Fibroblast of skin of back (primary cell): ENCODE measurements at places on chromosomes 2 and 18.
A peak's percentile ranks its signal among the peaks of the same experiment; 100 is the strongest.

- peak; percentile 78 for DNase-seq
Observed at GRCh38 chr2:15170070-15170775, 390.9 kb downstream of the NBAS start.

DNA sequence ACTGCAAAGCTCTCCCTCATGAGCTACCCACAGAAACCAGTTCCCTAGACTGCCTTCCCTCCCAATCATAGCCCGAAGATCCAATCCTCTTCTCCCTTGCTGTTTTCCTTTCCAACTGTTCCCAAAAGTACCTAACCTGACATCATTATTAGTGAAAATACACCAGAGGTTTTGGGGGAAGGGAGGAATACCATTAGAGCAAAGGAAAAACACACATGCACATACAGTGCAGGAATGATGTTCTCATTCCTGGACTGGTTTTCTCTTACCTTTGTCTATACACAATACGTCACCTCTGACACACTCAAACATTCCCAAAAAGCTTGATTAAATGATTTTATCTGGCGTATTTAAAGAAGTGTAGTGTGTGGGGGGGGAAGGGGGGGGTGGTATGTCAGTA, 46.2 kb downstream of the IKZF2 start:
- no peak for DNase-seq

GRCh38 chr18:23194155-23194996, 59.1 kb downstream of the CABLES1 start:
- DNase-seq, result peak; percentile 47

- no peak for DNase-seq
Observed at GRCh38 chr18:10726198-10727068, 200.6 kb downstream of the NAPG start.

DNA sequence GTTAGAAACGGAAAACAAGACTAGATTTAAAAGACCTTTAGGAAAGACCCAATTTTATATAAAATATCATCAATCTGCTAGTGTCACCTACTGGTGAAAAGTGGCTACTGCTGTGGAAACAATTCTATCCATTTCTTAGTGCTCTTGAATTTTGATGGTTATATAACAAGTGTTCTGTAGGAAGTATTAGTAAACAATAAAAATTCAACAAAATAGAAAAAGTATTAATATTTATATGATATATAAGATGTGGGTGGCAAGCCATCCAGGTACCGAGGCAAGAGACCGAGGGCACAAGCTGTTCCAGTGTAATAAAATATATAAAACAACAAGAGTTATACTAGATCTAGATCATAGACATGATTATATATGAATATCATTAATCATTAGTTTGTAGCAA, 6.2 kb upstream of the TMEM87B start:
- DNase-seq, result peak; percentile 50

DNA sequence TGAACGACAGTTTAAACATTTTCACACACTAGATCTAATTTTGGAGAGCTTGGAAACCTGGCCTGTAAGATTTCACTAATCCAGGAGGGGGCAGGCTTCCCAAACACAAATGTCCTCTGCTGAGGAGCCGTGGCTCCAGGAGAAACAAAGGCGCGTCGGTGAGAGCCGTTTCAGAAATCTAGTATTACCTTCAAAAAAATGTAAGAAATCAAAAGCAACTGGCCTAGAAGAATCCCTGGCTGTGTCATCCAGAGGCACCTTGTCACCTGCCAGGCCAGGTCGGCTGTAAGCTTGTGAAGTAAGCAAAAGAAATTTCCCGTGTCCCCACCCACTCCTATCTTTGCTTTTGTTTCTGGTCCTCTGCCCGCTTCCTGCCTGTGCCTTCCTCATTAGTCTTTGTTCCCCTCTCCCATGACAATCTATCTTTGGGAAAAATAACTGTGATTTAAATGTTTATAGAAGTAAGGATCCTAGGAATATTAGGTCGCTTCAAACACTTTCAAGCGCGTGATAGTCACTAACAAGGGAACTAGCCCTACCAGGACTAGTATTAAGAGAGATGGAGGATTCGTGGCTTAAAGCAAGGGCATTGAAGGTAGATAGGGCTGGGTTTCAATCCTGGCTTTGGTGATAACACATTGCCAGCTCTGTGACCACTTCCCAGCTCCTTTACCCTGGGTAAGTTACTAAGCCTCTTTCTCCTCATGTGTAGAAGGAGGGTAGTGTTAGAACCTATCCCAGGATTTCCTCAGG, 99.5 kb upstream of the STK39 start:
- peak; percentile 62 for DNase-seq

DNA sequence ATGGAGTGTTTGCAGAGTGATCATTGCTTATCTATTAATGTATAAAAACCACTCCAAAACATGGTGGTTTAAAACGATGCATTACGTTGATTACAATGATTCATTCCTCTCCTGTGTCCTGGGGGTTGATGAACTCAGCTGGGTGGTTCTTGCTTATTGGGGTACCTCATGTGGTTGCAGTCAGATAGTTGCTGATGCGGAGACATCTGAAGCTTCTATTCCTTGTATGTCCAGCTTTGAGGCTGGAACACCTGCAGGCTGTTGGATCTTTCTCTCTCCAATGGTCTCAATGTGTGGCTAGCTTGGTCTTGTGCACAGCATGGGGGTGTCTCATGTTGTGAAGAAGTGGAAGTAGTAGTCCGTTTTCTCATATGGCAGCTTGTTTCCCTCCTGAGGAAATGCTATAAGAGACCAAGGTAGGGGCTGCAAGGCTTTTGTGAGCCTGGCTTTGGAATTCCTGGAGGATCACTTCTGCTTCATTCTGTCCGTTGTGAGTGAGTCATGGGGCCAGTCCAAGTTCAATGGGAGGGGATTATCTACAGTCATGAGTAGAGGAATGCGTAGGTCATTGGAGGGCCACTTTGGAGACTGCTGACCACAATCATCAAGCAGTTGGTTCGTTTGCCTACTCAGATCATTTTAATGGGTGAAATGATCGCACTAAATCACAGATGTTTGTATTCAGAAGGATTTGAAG, 601.0 kb downstream of the SLC4A3 start:
- DNase-seq, result peak; percentile 95

DNA sequence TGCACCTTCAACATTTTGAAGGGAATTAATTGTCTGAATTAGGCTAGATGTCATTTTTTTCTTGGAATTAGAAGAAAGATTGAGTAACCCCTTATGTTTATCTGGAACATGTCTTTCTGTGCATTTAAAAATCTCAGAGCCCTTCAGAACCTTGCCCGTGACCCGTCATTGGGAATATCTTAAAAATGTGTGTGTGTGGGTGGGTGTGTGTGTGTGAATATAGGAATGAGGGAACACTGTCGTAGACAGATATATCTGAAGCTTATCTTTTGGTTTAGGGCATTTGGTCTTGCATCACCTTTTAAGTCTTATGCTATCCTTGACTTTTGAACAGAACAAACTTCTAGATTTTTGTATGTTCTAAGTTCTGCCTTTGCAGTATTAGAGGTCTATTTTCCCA, 13.5 kb upstream of the IL1RL1 start:
- no peak for DNase-seq

DNA sequence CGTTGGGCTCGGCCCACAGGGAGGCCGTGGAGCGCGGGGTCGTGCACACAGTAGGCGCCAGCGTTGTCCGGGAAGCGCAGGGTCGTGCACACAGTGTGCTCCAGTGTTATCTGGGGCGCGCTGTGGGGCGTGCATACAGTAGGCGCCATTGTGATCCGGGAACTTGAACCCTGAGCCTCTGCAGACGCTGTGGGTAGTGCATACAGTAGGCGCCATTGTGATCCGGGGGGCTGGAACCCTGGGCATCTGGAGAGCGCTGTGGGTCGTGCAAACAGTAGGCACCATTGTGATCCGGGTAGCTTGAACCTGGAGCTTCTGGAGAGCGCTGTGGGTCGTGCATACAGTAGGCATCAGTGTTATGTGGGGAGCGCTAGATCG, 793 bp downstream of the ZNF236 start:
- DNase-seq, result no peak

DNA sequence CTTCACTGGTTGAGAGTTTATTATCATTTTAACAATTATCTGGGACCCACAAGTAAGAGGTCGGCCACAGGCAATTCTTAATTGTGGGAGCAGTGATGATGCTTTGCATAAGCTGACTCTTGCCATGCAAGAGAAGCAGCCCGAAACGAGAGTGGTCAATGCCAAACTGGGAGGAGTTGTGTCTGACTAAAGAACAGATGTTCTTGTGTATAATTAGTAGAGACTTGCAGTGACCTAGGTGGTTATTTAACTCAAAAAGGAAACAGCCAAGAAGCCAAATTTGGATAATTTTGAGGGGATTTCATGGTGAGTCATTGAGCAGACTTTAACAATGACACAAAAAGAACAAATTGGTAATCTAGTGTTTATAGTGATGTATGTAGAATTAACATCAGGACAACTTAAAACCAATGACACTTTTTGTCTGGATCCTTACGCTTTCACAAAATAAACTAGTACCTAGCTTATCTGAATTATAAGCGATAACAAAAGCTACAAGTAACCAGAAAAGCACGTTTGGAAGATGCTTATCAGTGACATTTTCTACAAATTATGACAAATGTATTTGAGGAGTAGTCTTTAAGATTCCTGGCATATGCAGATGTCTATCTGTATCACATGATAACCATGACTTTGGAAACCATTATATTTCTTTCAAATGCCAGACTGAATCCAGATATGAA, 184.7 kb upstream of the DLGAP1 start:
- no peak for DNase-seq

GRCh38 chr2:191217580-191217979, 27.6 kb upstream of the MYO1B start:
- peak; percentile 71 for DNase-seq

GRCh38 chr2:207670887-207671286, 40.6 kb upstream of the CCNYL1 start:
- no peak for DNase-seq

GRCh38 chr2:63484901-63485300, 103.4 kb downstream of the WDPCP start:
- no peak for DNase-seq

- DNase-seq, result no peak
Observed at GRCh38 chr18:3832025-3832638, 382.2 kb downstream of the TGIF1 start.

DNA sequence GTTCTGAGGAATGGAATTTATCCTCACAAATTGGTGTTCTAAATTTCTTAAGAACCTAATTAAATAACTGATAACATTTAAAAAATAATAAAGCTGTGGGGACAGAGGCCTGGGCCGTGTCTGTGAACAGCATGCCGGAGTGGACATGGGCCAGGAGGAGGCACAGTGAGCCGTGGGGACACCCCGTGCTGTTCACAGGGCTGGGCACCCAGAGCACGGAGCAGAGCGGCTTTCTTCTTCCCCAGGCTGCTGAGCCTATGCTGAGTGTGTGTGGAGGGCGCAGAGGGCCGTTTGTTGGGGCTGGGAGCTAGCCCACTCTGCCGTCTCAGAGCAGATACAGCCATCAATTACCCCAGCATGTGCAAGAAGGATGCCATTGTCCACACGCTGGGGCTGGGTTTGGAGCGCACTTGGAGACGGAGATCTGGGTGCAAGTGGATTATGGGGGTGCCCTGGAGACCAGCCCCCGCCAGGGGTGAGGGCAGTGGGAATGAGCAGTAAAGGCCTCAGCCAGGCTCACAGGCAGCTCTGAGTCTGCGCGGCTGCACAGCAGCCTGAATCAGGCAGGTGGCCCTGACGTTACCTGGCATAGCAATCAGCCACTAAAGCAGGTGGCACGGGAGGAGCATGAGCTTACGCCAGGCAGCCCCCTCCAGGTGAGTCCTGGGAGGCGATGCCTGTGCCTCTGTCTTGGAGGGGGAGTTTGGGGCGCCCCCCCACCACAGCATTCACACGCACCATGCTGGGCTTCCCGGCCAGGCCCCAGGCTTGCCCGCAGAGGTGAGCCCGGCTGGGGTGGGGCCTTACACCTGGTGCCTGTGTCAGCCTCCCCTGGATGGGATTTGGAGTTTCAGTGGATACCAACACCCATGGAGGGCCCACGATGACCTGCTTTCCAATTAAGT, 52.1 kb upstream of the SLC66A3 start:
- no peak for DNase-seq

DNA sequence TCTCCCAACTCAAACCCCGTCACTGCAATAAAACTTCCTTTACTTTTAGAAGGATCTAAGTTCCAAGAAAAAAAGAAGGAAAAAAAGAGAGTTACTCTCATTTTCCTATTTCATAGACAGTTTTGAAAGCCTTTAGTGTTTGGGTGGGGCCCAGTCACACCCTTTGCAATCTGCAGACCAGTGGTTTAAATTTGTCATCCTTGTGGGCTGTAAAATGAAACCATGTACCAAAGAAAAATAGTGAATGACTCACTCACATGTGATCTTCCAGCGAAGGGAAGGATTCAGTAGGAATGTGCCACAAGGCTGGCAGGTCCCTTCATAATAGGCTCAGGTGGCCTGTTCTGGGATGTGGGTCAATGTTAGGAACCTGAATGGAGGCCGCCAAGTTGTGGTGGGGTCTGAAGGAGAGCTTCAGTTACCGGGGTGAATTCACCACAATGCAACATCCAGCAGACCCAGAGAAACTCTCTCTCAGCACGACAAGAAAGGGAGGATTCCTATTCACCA, 28.3 kb downstream of the ANXA4 start:
- DNase-seq, result peak; percentile 89

- DNase-seq, result peak; percentile 90
Observed at GRCh38 chr2:28160986-28161425, 231.7 kb upstream of the FOSL2 start.

DNA sequence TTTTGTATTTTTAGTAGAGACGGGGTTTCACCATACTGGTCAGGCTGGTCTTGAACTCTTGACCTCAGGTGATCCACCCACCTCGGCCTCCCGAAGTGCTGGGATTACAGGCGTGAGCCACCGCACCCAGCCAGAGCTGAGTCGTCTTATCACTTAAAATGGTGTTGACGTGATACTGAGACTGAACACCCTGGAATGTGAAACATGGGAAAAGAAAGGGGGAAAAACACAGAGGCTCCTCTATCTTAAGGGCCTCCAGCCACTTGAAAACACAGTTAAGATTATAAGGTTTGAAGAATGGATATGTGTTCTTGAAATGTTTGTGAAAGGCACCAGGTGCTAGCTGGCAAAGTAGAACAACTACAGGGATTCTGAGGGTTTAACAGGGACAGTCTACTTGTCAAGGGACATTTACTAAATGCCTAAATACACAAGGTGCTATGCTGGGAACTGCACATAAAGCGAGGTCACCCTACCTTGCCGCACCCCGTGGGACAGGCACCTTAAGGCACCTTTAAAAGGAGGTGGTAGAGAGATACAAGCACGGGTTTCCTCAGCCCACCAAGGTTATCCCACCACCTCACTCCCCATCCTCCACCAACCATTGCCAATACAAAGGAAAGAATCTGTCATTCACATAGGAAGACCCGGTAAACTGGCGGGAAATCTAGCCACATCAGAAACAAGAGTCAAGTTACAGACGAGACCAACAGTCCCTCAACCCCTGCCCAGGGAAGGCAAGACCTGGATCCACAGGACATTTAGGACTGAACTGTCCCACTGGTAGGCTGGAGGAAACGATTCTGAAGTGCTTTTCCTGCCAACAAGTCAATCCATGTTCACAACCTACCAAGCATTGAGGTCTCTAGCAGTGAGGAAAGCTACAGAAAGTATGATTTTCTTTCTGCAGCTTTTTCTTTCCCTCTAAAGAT, 43.4 kb downstream of the STK39 start:
- DNase-seq, result no peak

GRCh38 chr2:235716875-235717496, 223.1 kb downstream of the AGAP1 start:
- no peak for DNase-seq
